ENCODE measurements at places on chromosomes 12 and 14.
A peak's percentile ranks its signal among the peaks of the same experiment; 100 is the strongest.

- no peak for DNase-seq
Measured at GRCh38 chr12:24480766-24481449, 468.0 kb downstream of the BCAT1 start.

DNA sequence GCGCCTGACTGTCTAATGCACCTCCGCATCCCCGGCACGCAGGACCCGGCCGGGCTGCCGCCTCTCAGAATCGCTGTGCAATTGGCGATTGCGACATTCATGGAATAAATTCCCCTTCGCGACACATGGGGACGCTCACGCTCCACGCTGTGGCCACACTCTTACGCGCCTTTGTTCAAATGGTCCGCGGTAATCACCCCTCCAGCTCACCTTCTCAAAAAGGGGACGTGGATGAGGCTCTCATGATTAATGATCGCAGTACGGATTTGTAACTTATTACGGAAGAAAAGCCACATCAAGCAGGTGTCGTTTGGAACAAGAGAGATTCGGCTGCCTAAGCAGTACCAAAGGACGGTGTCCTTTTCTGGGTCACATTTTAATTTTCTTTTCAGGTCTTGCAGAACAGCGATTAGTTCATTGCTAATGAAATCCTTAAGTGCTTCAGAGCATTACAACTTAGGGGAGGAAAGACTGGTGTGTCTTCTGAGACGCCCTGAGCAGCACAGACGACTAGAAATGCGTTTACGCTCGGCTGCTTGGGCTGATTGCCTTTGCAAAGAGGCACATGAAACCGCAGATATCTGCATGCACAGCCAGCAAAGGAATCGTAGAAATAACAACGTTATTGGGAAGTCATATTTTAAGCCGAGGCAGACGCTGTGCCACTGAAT is 37.3 kb upstream of the ADGRD1 start:
- DNase-seq, result peak; percentile 96

DNA sequence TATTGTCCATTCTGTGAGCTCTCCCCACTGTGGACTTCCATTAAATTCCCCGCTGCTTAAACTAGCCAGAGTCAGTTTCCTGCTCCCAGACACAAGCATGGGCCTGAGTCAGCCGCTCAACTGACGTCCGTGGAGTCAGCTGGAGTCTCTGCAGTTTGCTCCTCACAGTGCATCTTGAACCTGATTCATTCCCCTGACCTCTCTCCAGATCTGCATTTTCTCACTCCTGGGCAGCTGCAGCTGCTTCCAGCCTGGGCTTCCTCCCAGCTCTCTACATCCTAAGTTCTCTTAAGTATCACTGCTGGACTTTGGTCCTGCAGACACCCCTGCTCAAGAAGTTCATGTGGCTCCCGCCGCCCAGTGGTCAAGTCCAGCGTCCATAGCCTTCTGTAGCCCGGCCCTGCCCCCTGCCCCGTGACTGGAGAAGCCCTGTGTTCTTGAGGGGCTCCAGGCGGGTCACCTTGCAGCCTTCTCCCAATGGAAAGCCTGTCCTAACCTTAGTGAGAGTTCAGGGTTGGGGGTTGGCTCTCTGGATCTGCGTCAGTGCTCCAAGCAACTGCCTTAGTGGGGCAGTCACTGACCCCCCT is 20.0 kb downstream of the NFKBIA start:
- peak; percentile 33 for DNase-seq

DNA sequence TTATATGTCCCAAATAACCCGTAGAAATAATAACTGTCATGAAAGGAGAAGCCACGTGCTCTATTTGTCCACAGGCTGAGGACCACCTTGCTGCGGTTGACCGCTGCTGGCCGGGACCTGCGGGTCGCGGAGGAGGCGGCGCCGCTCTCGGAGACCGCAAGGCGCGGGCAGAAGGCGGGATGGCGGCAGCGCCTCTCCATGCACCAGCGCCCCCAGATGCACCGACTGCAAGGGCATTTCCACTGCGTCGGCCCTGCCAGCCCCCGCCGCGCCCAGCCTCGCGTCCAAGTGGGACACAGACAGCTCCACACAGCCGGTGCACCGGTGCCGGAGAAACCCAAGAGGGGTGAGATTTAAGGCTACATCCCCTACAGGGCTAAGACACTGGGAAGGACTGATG is 21.0 kb downstream of the RPGRIP1 start:
- DNase-seq, result peak; percentile 64

DNA sequence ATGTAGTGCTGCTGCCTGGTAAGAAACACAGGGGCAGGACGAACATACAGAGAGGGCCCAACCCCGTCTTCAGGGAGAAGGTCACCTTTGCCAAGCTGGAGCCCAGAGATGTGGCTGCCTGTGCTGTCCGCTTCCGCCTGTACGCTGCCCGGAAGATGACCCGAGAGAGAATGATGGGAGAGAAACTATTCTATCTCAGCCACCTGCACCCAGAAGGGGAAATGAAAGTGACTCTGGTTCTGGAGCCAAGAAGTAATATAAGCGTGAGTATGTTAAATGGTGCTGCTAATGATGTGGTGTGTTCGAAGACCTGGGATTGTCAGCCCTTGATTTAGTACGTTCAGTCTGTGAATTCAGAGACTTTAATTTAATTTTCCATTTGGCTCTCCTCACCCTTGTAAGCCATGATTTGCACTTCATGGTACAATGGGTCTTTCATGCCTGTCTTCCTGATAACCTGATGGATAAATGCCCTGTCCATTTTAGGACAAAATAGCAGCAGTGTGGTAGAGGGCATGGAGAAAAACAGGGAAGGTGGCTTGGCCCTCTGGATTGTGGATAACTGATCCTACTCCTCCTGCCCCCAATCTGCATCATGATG is 318.9 kb downstream of the SNAPC1 start:
- DNase-seq, result no peak
